ENCODE measurements at places on chromosomes 16 and 17. TPM values are rescaled to one million over a fixed set of nuclear protein-coding genes. Genes with fewer than 3 reads are reported as not detected.
A peak's percentile ranks its signal among the peaks of the same experiment; 100 is the strongest.

The ZNF423 gene
- polyA plus RNA-seq = 1.2 TPM

The PITPNM3 gene
- polyA plus RNA-seq = 0.86 TPM

The KRT37 gene
- not detected for polyA plus RNA-seq

The IL32 gene
- 34.7 TPM for polyA plus RNA-seq

The KRT24 gene
- not detected for polyA plus RNA-seq

The GPR139 gene
- not detected for polyA plus RNA-seq

The IGSF6 gene
- polyA plus RNA-seq = not detected

The SLC22A31 gene
- polyA plus RNA-seq = 0.16 TPM

The IRF8 gene
- polyA plus RNA-seq = not detected

The ITGA3 gene
- 543 TPM for polyA plus RNA-seq

The NLGN2 gene
- 29.9 TPM for polyA plus RNA-seq

DNA sequence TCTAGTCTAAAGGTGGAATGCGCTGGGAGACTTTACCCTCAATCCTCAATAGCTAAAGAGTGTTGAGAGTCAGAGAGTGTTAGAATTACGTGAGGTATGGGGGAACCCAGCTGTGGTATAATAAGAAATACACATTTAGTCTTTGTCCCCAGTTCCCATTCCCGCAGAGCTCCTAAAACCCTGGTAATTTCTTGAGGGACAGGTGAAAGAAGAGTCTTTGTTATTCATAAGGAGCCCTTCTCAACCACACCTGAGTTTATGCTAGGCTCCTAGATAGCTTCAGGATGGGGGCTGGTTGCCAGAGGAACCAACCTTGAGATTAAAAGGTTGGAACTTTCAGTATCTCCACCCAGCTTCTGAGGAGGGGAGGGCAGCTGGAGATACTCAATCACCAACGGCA, 5.8 kb downstream of the ZNF18 start:
- no peak for DNase-seq

DNA sequence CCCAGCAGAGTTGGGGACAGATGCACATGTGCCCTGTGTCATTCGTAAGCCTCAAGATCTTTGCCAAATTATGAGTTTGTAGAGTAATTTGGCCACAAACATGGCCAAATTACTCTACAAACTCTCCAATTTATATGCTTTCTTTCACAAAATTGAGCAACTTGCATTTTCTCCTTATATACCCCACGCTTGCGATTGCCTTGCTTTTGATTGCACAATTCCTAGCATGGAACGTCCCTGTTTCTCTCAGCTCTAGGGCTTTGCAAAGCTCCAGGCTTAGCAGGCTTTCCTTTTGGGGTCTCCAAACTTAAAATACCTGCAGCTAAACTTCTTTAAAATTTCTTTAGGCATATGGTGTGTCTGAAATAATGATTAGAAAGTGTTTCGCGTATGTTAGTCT, 28.5 kb upstream of the MAF start:
- DNase-seq = no peak

DNA sequence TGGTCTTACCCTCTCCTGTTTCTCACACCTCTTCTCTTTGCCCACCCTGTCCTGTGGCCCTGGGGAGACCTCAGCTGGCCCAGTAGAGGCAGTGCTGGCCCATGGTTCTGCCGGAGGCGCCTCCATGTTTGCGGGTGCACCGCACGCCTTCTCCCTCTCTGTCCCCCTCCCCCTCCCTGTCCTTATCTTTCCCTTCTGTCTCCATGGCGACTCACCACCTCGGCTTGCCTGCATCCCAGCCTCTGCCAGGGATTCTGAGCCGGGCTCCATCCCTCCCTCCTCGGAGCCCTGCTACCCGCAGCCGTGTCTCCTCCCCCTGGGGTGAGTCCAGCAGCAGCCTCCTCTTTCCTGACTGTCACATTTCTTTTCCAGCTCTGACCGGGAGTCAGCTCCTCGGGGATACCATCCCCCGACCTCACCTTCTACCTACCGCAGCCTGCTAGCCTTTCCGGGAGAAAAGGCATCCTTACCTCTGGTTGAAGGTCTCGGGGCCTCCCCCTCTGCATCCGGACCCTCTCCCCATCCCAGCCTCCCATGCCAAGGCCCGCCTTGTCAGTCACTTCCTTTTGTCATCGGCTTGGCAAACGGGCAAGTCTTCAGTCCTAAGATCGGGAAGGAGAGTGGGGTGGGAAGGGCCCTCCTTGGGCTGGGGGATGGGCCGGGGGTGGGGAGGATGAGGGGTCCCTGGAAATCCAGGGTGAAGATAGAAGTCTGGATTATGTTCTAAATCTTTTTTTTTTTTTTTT, at the start of gene RNF112:
Gene RNF112 (plus strand): TSS at position 358 of the 746 bp plus-strand sequence. CDS start 177 bp downstream, at position 535.
- DNase-seq = peak; percentile 92

GRCh38 chr16:75322740-75323139, 71.3 kb upstream of the BCAR1 start:
- no peak for DNase-seq

DNA sequence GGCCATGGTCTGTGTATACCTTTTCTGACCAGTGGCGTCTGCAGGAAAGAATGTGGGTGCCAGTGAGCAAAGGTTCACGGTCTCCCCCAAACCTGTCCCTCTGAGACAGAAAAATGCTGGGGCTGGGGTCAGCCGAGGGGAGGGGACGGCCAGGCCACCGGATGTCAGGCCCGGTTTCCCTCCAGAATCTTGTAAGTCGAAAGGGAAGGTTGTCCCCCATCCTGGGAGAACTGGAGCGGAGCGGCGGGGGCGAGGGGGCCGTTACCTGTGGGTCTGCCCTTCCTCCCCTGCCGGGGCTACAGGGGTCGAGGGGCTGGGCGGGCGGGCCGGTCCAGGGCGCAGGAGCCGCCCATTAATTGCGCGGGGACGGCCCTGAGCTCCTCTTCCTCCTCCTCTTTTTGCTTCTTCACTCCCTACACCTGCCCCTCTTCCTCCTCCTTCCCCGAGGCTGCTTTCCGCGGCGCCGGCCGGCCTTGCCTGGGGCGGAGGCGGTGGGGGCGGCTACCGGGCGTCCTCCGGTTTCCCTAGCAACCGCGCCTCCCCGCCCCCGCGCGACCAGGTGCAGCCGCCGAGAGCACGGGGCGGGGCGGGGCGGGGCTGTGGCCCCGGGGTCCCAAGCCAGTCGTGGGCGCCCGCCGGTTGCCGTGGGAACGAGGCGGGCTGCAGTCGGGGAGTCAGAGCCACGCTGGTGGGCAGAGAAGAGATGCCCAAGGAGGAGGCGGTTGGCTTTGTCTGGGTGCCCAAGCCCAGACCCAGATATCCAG, at the start of gene MARCHF10:
Gene MARCHF10 (minus strand): TSS at position 503 of the 764 bp plus-strand sequence. CDS start 6,579 bp downstream, outside the sequence.
- DNase-seq = peak; percentile 68

- no peak for DNase-seq
These were observed 3.8 kb downstream of the LGALS9 start for GRCh38 chr17:27634776-27635175.

- DNase-seq = no peak
These were observed 173.9 kb downstream of the LAT start for GRCh38 chr16:29158785-29159184.

DNA sequence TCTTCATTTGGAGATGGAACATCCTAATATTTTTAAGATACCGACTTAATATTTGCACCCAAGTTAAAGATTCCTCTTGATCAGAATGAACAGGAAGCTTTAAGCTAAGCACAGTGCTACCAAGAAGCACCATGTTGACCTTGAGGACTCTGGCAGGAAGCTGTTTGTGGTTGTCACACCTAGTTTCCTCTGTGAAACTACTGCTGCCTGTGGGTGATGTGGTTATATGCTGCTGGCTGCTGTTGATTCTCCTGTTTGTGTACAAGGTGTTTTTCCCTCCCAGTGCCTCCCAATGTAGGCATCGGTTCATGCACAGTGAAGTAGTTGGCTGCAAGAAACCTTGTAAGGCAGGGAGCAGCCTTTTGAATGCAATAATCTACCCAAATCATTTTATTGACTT, 23.4 kb downstream of the RBL2 start:
- DNase-seq = no peak

DNA sequence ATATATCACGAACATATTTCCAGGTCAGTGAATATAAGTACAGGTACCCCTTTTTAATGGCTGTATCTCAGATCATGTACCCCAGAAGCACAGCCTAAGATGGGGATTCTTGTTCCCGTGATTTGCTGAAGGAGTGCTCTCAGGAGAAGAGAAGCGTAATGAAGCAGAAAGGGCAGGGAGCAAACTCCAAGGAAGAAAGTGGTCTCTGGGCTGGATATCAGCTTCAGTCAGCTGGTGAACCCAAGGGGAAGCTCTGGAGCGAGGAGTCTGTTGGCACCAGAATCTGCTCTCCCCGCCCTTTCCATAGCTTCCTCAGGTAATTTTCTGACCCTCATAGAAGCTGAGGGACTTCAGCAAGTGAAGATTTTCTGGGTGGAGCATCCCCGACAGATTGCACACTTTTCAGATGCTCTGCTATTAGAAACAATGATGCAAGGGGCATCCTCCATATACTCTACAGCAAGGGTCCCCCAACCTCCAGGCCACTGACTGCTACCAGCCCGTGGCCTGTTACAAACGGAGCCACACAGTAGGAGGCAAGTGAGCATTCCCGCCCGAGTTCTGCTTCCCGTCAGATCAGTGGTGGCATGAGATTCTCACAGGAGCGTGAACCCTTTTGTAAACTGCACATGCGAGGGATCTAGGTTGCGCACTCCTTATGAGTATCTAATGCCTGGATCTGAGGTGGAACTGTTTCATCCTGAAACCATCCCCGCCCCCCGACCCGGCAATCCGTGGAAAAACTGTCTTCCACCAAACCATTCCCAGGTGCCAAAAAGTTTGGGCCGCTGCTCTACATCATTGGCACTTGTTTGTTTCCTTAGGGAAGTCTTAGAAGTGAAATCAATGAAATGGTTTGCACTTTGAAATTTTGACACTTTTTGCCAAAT, 4.4 kb downstream of the FAHD1 start:
- no peak for DNase-seq

DNA sequence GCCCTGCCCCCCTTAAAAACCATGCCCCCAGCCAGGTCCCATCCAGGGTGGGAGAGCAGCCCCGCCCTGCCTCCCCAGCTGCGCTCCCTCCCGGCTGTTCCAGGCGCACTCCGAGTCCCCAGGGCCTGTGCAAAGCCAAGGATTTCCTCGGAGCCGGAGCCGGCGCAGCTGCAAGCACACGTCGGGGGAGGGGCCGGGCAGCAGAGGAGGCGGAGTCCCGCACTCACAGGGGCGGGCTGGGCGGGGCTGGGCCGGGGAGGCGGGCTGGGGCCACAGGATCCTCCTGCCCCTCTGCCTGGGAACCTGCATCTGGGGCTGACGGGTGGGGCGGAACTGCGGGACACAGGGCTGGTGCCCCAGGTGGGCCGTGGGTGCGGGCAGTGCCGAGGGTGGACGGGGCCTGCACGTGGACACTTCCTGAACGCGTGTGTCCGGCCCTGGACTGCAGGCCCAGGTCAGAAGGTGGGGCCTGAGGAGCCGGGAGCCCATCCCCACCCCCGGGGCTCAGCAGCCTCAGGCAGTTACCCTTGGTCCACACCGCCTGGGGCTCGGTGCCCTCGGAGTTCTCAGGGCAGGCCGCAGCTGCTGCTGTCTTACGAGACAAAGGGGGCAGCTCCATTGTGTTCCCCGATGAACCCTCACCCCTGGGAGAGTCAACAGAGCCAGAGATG, 24.0 kb upstream of the SSTR5 start:
- peak; percentile 69 for DNase-seq

GRCh38 chr16:12871784-12872183, 29.6 kb upstream of the SHISA9 start:
- DNase-seq = no peak

DNA sequence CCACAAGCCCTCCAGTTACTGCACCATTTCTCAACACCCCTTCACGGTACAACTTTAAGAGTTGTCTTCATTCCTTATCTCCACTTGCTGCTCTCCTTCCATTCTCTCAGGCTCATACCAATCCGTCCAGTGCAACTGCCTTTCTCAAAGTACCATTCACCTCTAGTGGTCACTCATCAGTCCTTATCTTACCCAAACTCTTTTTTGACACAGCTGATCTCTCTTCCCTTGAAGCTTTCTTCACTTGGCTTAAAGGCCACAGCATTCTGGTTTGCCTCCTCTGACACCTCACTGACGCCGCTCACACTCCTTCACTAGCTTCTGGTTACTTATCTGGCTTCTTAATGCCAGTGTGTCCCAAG, 24.9 kb downstream of the UBE2G1 start:
- DNase-seq = no peak

GRCh38 chr16:591231-591630, 1.4 kb downstream of the RAB40C start:
- DNase-seq = no peak

- DNase-seq = peak; percentile 61
These were observed 344 bp downstream of the PSME3IP1 start for GRCh38 chr16:57185446-57185944.

- DNase-seq = no peak
These were observed 13.8 kb upstream of the DUSP14 start for GRCh38 chr17:37475731-37476420.

DNA sequence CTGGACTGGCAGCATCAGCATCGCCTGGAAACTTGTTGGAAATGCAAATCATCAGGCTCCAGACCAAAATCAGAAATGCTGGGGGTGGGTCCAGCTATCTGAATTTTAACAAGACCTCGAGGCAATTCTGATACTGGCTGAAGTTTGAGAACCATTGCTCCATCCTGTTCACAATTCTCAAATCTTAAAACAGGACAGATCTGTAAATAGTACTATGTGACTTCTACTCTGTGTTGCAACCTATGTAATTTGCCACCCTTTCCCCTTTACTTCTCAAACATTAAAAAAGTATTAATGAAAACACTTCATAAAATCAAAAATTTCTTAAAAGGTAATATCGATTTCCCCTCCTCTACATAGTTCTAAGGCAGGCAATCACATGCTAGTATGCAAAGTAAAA, 28.5 kb downstream of the CACNG1 start:
- no peak for DNase-seq

DNA sequence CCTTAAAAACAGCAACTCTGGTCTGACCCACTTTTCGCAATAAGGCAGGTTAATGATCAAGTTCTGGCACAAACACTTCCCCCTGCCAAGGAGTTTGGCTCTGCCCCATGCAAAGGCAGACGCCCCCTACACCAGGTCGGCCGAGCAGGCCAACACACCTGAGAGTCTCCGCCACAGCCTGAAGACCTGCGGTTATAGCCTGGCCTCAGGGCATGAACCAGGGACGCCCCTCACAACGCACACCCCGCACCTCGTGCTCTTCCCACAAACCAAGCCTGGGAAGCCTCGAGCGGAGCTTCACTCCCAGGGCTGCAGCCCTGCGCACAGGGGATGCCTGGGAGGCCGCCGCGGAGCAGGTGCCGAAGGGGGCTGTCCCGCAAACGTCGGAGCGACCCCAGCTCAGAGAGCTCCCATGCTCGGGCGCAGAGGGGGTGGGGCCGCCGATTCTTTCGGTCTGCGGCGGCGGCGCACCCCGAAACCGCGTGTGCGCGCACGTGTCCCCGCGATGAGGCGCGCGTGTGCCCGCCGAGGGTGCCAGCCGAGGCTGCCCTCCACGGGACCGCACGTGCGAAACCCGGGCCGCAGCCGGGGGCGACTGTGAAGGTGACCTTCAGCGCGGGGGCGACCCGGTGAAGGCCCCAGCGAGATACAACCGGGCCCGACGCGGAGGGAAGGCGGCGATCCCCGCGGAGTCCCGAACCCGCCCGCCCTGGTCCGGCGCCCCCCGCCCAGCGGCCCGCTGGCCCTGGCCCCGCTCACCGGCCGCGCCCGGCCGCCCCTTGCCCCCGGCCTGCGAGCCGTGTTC, 559 bp downstream of the CLUH start:
- peak; percentile 74 for DNase-seq
